ENCODE measurements at places on chromosomes 2 and 18. TPM values are rescaled to one million over a fixed set of nuclear protein-coding genes. Genes with fewer than 3 reads are reported as not detected.

DNA sequence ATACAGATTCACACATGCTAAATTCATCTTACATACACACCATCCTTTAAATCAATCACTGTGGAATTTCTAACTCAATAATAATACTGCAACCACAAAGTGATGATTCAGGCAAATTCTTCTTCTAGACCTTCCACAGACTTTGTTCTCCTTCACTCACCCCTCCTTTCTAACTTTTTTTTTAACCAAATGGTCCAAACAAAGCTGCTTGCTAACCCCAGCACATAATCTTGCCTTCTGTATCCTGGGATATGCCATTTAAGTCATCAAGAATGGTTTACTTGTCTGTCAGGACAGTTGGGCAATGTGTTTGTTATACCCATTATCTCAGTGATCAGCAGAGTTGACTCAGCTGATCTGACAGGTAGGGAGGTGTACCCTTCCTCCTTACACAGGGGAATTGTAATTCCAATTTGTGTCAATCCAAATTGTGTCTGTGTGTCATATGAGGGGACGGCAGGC, 10.0 kb downstream of the SLC40A1 start:
- DNase-seq: no peak

DNA sequence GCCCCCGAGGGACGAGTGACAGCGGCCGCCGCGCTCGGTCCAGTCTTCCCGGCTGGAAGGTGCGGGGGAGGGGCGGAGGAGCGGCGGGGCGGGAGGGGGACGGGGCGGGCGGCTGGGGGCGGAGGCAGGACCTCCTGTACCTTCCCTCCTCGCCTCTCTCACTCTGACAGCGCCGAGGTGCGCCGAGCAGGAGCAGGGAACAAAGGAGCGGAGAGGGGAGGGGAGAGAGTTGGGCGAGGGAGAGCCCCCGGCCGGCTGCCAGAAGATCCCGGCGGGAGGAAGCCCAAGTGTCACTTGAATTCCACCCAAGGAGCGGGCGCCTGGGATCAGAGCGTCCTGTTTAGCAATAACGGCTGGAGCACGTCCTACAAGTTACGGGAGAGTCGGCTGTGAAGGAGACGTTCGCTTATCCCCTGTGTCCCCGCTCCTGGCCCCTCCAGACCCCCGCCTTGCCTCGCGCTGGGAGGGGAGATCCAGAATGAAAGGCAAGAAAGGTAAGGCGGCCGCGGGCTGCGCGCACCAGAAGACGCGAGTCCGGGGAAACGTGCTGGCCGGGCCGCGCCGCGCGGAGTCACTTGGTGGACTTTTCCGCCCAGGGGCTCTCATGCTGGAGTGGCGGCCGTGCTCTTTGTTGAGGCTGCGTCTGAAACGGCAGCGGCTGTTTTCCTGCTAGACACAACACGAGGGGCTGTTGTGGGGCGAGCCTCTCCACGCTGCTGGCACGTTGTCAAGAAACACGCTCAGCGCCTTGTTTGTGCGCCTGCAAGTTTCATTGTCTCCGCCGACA, at the start of gene TGIF1:
TGIF1 (plus strand) TSS at position 161 of the 787 bp plus-strand sequence; CDS start at position 479, 318 bp downstream.
- peak; percentile 89 for DNase-seq

DNA sequence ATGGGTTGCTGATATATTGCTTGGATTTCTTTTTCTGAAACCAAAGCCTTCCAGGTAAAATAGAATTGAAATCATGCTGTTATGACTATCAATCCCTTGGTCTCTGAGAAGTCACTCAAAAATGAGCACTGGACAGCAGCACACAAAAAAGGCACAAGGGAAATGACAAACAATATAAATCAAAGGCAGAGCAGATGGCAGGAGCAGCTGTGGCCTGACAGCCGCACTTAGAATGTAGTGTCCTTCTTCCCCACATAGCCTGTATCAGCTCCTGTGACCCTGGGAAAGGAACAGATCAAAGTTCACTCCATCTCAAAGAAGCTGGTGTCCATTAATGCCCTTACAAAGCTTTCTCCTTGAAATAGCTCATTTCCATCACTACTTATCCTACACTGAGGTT, 326.7 kb downstream of the SUCLG1 start:
- no peak for DNase-seq

DNA sequence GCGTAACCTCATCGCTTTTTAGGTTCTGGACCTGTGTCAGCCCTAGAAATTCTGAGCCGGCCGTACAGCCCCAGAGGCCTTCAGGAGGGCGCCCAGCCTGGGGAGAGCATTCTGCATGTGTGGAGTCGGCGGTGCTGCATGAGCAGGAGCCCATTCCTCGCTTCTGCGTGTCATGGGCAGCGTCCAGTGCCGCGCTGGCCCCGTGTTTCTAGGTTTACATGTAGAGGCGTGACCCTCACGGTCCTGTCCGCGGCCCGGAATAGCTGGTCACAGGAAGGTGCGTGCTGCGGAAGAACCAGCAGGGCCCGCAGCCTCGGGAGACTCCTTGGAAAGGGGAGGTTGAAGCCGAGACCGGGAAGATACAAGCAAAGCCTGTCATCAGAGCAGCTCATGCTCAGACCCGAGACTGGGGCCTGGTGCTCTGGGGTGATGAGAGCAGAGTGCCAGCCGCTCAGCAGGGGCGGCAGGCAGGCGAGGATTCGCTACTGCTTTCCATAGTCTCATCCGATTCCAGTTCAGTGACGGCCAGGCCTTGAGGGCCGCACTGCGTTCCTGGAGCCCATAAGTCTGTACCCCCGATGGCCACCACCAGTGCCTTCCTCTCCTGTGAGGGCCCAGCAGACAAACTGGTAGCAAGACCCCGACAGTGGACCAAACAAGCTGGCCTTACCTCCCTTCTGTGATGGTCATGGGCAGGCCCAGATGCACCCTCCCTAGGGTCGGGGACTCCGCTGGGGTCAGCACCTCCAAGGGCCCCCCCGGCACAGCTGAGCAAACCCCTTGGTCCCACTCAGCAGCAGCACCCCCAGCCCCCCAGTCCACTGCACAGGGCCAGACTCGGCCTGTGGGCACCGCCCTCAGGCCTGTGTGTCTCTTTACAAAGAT, 15.6 kb upstream of the NFATC1 start:
- DNase-seq: peak; percentile 47

DNA sequence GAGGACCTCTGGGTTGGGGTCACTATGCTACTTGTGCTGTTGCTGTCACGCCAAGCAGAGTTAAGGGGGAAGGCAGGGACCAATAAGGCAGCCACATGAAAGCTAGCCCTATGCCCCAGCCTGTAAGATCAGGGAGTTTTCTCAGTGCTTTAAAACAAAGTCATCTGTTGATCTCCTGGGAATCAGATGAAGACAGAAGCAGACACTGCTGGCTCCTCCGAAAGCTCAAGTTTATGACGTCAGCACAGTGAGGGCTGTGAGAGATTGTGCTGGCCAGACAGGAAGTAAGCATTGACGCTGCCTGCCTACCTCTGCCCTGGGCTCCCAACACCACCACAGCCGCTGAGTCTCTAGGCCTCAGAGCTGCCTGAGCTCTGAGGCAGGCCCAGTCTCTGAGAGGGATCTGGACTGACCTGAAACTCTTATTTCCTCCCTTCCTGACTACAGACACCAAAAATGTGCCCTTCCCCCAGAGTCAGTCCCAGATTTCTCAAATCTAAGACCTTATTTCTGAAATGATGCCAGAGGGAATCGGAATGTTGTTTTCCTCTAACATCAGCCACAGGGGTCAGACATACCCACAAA, 118.1 kb upstream of the EPAS1 start:
- DNase-seq: peak; percentile 80

DNA sequence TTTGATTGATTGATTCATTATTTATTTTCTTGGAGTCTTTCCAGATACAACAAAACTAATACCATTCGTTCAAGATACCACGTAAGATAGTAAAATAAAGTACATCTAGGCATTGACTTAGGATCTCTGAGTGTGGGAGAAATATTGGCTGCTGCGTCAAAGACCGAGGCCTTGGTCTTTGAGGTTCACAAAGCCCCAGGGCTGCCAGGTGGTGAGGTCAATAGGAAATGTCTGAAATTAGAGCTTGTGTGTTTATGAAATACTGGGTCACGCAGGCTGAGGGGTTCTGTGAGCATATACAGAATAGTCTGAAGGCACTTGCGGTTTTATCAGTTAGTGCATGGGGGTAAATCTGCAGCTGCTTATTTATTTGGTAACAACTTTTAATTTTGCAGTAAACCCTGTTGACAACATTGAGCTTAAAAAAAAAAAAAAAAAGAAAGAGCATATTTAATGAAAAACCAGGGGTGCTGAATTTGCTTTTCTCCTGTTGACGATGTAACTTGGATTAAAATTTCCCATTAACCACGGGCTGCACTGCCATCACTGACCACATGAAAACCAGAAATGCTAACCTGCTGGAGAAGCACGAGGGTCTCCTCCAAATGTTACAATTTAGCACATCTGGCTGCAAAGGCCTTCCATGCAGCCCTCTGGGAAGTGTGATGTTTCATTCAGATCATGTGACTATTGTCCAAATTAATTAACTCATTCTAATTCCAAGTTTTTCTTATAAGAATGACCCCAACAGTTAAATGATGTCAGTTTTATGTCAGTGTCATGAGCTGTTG, 27.1 kb upstream of the SERPINB12 start:
- DNase-seq: no peak

DNA sequence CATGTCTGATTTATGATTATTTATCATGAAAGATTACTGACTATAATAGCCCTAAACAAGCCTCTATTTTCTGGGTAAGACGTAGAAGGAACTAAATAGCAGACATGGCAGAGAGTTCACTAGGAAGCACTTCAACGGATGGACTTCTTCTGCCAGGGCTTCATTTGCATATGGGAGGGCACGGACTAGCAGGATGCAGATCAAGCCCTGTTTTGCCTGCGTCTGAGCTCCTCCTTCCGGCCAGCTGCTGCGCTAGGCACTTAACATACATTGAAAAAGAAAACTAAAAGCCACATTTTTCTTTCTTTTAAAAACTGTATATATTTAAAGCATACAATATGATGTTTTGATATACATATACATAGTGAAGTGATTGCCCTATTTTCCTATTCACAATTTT, 340.0 kb upstream of the MEX3C start:
- DNase-seq: no peak

- DNase-seq: no peak
Measured at GRCh38 chr2:54605836-54606235, 117.6 kb upstream of the EML6 start.

- DNase-seq: no peak
Measured at GRCh38 chr2:164456619-164457018, 164.7 kb downstream of the GRB14 start.

GRCh38 chr2:13308989-13309388, 592.3 kb downstream of the TRIB2 start:
- no peak for DNase-seq

DNA sequence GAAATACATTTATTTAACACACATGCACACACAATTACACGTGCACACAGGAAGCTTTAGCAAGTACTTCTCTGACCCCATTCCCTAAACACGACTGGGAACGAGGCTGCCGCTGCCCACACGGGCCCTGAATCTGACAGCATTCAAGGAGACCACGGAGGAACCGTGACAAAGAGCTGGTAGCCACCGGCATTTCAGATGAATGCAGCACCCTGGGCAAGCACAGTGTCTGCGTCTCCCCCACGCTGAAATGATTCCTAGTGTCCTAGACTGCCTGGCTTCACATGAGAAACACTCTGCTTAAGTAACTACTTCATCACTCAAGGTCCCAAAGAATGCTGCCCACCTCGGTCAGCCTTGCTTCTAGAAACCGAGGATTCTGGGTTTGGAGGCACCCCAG, 95.0 kb downstream of the HDAC4 start:
- DNase-seq: peak; percentile 14

The GKN1 gene
- not detected for total RNA-seq

The CSRNP3 gene
- 13.9 TPM for total RNA-seq

The CNGA3 gene
- total RNA-seq: 0.34 TPM

The PDIA6 gene
- total RNA-seq: 155 TPM

The LIPG gene
- 0.65 TPM for total RNA-seq

The DPP10 gene
- not detected for total RNA-seq

The GPR75 gene
- 3.2 TPM for total RNA-seq
